ENCODE measurements at places on chromosomes 11 and 22.
A peak's percentile ranks its signal among the peaks of the same experiment; 100 is the strongest.

DNA sequence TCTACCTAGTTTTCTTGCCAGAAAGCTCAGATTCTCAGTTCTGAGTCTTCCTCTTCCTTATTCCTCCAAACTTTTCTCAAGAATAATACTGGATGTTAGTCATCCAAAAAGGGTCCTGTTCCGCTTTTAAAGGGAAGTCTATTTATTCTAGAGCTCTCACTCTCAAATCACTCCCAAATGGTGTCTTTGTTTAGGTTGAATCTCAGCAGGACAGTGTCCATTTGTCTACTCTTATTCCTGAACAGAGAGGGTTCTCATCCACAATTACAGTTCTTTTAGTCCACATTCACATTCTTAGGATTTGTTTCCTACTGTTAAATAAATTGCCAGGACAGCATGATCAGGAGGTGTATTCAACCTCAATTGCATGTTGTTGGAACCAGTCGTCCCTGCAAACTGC, 61.3 kb downstream of the MUC15 start:
- DNase-seq: no peak

DNA sequence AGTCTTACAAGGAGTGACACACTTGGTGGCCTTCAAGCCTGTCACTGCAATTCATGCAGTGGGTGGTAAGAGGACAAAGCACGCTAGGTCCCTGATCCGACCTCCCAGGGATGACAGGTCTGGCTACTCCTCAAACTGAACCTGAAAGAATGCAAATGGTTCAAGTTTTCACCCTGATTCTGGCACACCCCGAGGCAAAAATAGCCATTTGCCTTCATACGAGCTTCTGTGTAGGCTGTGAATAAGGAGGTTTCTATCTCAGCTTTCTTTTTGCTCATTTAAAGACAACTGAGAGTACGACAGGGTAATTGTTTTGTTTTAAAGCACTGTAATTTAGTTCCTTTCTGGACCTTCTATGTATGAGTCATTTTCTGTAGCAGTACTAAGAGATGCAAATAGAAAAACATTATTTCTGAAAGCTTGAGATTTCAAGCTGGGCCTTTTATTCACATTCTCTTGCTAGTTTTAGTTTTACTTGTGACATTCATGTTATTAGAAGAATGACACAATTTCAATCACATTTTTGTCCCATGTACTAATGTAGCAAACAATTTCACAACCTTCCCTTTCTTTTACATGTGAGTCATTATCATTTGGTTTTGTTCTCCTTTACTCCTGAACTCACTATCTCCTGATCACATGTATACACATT, 56.6 kb upstream of the FDX1 start:
- DNase-seq: no peak

DNA sequence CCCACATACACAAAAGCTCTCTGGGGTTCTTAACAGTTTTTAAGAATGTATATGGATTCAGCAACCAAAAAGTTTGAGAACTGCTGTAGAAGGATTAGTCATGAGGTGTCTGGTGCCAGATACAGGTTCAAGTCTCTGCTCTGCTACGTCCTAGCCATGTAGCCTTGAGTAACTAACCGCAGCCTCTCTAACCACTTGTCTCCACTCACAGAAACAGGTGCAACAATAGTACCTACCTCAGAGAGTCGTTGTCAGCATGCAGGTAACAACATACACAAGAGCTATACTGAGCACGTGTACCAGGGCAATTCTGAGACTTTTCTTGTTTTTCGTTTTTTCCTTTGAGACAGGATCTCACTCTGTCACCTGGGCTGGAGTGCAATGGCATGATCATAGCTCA, 26.9 kb downstream of the CBX7 start:
- no peak for DNase-seq

GRCh38 chr22:44889255-44889878, 120.4 kb downstream of the PHF21B start:
- DNase-seq: peak; percentile 38

- DNase-seq: no peak
Measured at GRCh38 chr11:39192671-39193070, 2266.8 kb downstream of the LRRC4C start.

GRCh38 chr11:85115798-85116197, 511.3 kb downstream of the DLG2 start:
- DNase-seq: no peak

- DNase-seq: peak; percentile 12
Measured at GRCh38 chr22:26431261-26431995, 2.4 kb downstream of the ASPHD2 start.

DNA sequence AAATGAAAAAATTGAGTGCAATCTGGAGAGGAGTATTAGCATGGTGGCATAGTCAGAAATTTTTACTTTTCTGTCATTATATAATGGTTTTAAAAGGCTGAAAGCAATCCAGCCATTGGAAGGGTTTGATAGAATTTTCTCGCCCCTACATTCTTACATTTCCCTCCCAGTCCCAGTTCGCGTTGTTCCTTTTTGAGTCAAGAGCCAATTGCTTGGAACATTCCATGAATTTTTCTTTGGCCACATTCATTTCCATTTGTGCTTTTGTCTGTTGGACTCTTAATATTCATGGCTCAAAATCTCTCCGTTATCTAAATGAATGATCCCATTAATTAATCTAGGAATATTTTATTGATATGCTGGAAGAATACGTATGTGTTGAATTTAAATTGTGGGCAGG, 66.0 kb downstream of the GRK3 start:
- no peak for DNase-seq

- no peak for DNase-seq
Measured at GRCh38 chr11:123493349-123494063, 63.4 kb downstream of the GRAMD1B start.

GRCh38 chr11:38272376-38272775, 1674.3 kb upstream of the RAG2 start:
- DNase-seq: no peak
